Tongue (tissue), 3 donors: ENCODE measurements at places on chromosomes 12 and 14. TPM values are rescaled to one million over a fixed set of nuclear protein-coding genes. Genes with fewer than 3 reads are reported as not detected.

Gene MARK3
- 77.9 TPM for total RNA-seq

Gene SUPT16H
- total RNA-seq, result 67.5 TPM

Gene IPO8
- total RNA-seq, result 35.2 TPM

Gene LRIG3
- 102 TPM for total RNA-seq
